Smooth muscle cell of trachea (primary cell): ENCODE measurements at places on chromosomes 5 and 9. TPM values are rescaled to one million over a fixed set of nuclear protein-coding genes. Genes with fewer than 3 reads are reported as not detected.

PCDH12 gene
- 0.15 and 0.17 TPM in 2 replicates for total RNA-seq

PPP1R26 gene
- 6.7 and 10.3 TPM in 2 replicates for total RNA-seq

LCP2 gene
- total RNA-seq = not detected in 2 replicates

PROB1 gene
- 1.2 and 2.6 TPM in 2 replicates for total RNA-seq

PCDHGB4 gene
- 21.5 and 38.4 TPM in 2 replicates for total RNA-seq

ENG gene
- 36.8 and 37.1 TPM in 2 replicates for total RNA-seq

AK3 gene
- 64.7 and 77.9 TPM in 2 replicates for total RNA-seq

FAT2 gene
- total RNA-seq = under 0.01 and 0.58 TPM in 2 replicates
